ENCODE measurements at places on chromosomes 1 and 21.

- no peak for DNase-seq
These were observed 204.9 kb upstream of the CACYBP start for GRCh38 chr1:174794861-174795260.

GRCh38 chr1:183995322-183996039, 42.0 kb downstream of the COLGALT2 start:
- DNase-seq: no peak

- no peak for DNase-seq
These were observed 3.3 kb downstream of the LHX4 start for GRCh38 chr1:180233191-180234011.

GRCh38 chr1:168271636-168272035, 9.0 kb upstream of the TBX19 start:
- no peak for DNase-seq

Data from esophagus muscularis mucosa (tissue), 4 donors.